NB4 (cell line): ENCODE measurements at places on chromosomes 16 and 17.
A peak's percentile ranks its signal among the peaks of the same experiment; 100 is the strongest.

GRCh38 chr17:57834146-57834741, 15.6 kb downstream of the MRPS23 start:
- DNase-seq, result no peak

GRCh38 chr17:44976206-44976605, 8.1 kb upstream of the C1QL1 start:
- DNase-seq, result no peak

GRCh38 chr16:9206156-9206555, 114.7 kb downstream of the HAPSTR1 start:
- no peak for DNase-seq

DNA sequence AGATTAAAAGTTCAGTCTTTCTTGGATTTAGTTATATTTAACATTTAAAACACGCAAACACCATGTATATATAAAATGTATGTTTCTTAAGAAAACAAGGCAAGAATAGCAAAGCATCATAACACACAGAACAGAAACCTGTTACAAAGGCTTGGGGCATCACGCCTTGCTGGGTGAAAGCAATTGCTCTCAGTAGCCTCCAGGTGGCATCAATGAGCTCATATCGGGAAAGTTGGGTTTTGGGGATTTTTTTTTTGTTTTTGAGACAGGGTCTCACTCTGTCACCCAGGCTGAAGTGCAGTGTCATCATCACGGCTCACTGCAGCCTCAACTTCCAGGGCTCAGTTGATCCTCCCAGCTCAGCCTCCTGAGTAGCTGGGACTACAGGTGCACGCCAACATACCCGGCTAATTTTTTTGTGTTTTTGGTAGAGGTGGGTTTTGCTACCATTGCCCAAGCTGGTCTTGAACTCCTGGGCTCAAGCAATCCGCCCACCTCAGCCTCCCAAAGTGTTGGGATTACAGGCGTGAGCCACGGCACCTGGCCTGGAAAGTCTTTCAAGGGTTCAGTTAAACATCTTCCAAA, 56.9 kb downstream of the CYB5D2 start:
- peak; percentile 48 for DNase-seq

GRCh38 chr16:14360326-14361037, 269.6 kb downstream of the PARN start:
- DNase-seq, result no peak
